Stimulated activated CD8-positive, alpha-beta memory T cell treated with anti-CD3 and anti-CD28 coated beads, Interleukin-4, amount 100 ng/mL, for 1 hour (primary cell): ENCODE measurements at places on chromosomes 7 and 10.

DNA sequence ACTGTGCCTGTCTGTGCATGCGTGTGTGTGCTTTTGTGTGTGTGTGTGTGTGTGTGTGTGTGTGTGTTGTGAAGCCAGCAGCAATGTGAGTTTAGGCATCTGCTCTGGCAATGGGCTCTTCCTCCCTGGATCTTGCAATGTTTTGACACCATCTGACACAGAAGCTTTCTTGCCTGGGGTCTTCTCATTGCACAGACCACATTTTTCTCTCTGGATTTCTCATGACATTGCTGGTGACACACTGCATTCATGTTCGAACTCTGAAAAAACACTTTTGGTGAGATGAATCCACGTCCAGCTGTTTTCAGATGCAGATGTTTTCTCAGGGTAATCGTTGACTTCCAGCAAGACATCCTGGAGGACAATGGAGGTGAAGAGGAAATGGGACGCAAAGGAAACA is 63.0 kb upstream of the FZD8 start:
- DNase-seq = no peak

- DNase-seq = no peak
Observed at GRCh38 chr10:47326306-47326926, 4.2 kb downstream of the GDF2 start.

GRCh38 chr10:80477813-80478212 is 23.7 kb downstream of the TSPAN14 start:
- DNase-seq = no peak

- DNase-seq = no peak
Observed at GRCh38 chr10:84589526-84590205, 261.3 kb downstream of the CCSER2 start.

DNA sequence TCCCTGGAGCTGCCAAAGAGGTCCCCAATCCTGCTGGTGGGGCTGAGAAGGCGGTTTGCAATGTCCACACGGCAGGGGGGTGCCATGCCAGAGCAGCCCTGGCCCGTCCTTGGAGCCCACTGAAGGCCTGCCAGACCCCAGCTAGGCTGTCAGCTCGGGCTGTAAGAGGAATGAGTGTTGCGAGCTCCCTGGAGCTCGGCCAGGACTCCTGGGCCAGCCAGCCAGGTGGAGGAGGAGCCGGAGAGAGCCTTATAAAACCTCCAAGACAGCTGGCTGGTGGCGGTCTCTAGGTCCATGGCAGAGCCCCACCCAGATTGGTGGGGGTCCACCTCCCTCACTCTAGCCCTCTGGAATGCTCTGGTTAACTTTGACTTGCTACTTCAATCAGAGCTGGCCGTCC is 55.1 kb upstream of the CALN1 start:
- no peak for DNase-seq

DNA sequence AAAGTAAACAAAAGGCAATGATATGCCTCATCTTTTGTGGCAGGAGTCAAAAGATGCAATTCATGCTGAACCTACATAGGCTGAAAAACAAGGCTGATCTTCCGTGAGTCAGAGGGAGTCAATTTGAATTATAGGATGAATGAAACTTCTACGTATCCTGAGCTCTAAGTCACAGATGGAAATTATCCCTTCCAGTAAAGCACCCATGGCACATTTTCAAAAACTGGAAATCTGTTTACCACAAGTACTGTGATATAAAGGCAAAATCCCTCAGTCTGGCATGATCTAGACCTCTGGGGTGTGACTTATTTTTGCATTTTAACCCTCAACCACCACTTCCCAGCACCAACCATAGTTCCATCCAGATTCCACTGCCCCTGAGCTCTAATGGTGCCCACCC is 69.6 kb downstream of the NRG3 start:
- DNase-seq = no peak

DNA sequence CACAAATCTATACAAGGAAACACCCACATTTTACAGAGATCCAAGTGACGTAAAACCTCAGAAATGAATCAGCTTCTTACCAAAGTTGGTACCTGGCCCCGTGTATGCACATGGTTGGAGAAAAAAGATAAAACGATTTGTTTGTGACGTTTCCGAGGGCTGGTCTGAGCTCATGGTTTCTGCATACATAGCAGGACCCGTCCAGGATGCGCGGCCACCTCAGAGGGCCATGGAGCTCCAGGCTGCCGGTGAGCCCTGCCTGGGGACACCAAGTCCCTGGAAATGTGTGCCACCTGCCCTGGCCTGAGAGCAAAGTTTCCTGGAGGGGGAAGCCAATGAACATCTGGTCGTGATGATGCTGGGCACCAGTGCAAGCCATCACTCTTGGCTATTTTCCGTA is 402.6 kb upstream of the MKI67 start:
- no peak for DNase-seq

- no peak for DNase-seq
Observed at GRCh38 chr7:52211930-52212329, 823.5 kb upstream of the POM121L12 start.

DNA sequence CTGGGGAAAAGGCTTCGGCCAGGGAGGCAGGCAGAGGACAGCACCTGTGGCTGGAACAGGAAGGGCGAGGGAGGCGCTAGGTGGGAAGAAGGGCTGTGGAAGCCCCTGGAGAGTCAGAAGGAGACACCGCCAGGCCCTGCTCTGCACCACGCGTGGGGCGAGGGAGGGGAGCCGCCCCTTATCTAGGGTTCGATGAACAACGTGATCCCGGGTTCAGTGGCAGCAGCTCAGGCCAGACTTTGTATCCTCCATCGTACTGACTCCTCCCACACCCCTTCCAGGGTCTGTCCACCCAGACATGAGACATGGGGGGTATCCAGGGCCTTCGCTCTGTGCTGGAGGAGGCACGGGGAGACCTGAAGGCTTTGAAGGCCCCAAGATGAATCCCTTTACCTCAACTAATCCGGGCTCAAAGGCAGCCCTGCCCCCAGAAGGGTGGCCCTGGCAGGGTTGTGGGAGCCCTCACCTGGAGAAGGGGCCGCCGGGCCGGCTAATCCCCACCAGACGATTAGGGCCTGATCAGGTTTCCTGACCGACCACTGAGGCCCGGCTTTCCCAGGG is 110.8 kb downstream of the PDGFA start:
- no peak for DNase-seq

DNA sequence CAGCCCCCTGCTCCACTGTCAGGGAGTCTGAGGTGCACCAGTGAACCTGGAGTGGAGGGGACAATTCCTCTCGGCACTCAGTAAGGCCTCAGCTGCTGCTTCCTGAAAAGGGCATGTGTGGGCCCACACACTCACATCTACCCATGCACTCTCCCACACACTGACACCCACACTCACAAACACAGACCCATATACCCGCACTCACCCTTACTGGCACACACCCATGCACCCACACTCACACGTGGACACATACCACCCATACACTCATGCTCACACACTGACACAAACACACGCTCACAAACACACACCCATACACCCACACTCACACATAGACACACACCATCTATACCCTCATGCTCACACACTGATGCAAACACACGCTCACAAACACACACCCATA is 31.9 kb downstream of the ADAMTS14 start:
- no peak for DNase-seq

DNA sequence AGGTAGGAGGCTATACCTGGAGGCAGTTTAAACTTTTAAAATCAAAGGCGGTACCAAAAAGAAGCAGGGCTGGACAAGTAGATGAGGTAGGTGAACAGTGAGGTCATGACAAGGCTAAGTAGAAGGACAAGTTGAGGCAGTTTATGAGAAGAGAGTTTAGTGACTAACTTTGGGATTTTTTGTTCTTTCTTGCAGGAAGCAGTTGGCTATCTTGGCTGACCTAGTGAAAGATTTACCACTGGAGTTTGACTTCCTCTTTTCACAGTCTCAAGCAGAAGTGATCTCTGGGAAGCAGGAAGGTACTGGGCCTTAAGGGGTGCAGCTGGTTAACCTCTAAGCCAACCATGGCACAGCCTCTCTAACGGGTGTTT is 26.3 kb downstream of the ENTPD7 start:
- no peak for DNase-seq

DNA sequence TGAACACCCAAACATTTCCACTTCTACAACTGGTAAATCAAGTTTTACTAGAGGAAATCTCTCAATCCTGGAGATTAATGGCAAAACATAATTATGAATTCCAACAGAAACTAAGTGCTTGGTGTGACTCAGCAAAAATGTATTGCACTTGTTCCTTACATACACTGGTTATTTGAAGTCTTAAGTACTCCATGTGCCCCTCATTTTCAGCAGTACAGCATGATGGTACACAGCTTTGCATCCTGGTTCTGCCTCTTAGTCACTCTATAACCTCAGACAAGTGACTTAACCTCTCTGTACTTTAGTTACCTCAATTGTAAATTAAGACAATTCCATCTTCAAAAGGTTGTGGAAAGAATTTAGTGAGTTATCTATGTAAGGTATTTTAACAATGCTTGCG is 12.9 kb downstream of the SLC16A12 start:
- DNase-seq = no peak

- DNase-seq = no peak
Observed at GRCh38 chr10:22959950-22960349, 32.1 kb downstream of the ARMC3 start.

GRCh38 chr10:74077416-74077815 is 73.2 kb downstream of the AP3M1 start:
- DNase-seq = no peak

DNA sequence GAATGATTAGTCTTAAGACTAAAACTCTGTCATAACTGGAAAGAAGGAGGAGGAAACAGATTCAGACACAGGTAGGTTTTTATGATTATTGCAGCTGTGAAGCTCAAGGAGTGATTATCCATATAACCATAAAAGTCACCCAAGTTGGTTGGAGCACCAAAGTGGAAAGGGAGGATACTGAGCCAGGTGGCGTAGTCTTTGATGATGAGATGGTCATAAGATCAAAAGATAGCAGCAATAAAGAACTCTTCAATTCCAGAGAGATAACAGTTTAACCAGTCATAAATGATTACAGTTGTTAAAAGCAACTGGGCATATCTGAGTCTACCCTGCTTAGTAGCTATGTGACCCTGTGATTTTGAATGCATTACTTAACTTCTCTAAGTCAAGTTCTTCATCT is 8.4 kb downstream of the ABCB1 start:
- DNase-seq = no peak
